T-helper 17 cell (primary cell): ENCODE measurements at places on chromosomes 1 and 21.

DNA sequence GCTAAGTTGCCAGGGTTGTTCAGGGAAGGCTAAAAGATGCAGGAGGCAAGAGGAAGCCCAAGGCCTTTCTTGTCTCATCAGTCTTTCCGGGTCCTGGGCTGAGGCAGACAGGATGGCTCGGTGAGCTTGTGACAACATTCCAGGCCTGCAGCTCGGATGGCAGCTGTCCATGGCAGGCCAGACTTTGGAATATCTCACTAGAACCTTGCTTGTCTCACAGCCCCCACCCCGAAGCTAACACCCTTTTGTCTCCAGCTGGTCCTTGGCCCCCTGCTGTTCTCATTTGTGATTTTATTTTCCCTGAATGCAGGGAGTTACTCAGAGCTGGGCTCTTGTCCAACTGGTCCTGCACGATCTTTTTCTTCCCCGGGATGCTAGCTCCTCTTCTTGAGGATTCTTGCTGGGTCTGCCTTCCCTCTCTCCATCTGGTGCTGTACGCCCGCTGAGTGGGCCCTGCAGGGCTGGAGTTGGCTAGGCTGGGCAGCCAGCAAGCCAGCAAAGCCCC is 477.2 kb upstream of the CAMK1G start:
- H3K27me3 ChIP-seq, result peaks cover 18% of the 10 kb centered on the region
- DNase-seq, result no peak
- H3K4me3 ChIP-seq, result no peak overlapping the region
- H3K27ac ChIP-seq, result no peak overlapping the region

GRCh38 chr1:3495776-3496745 is 41.6 kb downstream of the ARHGEF16 start:
- peaks cover 5% of the 10 kb centered on the region for H3K4me1 ChIP-seq
- H3K27me3 ChIP-seq, result no peaks in the 10 kb centered on the region
- no peak overlapping the region for H3K27ac ChIP-seq
- no peak overlapping the region for H3K4me3 ChIP-seq
- DNase-seq, result no peak

DNA sequence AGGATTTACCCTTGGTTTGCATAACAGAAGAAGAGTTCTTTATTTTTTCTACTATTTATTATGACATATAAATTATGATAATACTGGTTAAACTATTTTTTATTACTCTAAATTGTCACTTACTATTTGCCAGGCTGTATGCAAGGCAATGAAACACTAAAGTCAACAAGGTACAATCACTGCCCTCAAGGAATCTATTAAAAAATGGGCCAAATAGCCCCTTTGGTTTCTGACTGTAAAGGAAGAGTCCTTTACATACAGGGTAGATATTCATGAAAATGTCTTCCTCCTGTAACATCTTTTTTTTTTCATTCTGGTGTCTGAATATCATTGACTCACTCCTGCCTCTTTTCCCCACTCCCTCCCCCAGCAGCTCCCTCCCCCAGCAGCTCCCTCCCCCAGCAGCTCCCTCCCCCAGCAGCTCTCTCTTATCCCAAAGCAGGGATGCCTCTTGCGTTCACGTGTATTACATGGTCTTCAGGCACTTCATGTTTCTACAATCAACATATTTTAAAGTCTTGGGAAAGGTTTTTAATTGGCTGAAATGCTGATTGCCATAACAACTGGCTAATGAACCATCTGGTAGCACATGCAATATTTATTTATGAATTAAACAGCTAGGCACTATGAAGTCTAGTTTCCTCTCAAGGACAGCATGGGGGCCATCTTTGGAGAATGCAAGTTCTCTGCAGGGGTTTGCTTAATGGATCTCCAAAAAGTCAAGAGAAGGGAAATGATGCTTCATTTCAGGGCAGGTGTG is 400.4 kb upstream of the PLXNA2 start:
- no peaks in the 10 kb centered on the region for H3K36me3 ChIP-seq
- H3K4me1 ChIP-seq, result no peaks in the 10 kb centered on the region
- peaks cover 18% of the 10 kb centered on the region for H3K27me3 ChIP-seq
- no peak overlapping the region for H3K27ac ChIP-seq
- no peak overlapping the region for H3K4me3 ChIP-seq

DNA sequence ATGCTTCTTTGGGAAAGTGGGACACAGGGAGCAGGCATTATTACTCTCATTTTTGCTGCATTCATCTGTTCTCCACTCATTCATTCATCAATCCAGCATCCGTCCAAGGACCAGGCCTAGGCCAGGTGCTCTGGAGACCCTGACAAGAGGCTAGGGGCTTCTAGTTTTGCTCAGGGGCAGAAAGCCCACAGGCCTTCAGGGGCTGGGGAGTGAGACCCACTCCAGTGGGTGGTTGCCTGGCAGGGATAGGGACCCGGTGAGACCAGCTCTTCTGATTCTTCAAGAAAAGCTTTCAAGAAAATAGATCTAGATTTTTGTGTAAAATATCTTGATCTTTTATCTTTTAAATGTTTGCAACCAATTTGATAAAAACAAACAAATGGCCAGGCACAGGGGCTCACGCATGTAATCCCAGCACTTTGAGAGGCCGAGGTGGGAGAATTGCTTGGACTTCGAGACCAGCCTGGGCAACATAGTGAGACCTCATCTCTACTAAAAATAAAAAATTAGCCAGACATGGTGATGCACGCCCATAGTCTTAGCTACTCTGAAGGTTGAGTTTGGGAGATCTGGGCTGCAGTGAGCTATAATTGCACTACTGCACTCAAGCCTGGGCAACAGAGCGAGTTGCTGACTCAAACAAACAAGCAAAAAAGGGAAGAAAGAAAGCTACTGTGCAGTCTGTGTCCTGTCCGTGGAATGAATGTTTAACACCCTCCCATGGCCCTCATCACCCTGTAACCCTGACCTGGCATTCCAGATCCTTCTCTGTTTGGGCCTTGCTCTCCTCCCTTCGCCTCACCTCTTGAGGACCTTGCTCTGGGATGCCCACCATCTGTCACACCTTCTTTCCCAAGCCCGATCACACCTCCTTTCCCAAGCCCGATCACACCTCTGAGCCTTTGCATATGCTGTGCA is 17.3 kb upstream of the LRP8 start:
- no peak overlapping the region for H3K4me3 ChIP-seq
- no peaks in the 10 kb centered on the region for H3K27me3 ChIP-seq
- H3K36me3 ChIP-seq, result peaks cover under 1% of the 10 kb centered on the region
- no peak for DNase-seq
- H3K27ac ChIP-seq, result no peak overlapping the region

DNA sequence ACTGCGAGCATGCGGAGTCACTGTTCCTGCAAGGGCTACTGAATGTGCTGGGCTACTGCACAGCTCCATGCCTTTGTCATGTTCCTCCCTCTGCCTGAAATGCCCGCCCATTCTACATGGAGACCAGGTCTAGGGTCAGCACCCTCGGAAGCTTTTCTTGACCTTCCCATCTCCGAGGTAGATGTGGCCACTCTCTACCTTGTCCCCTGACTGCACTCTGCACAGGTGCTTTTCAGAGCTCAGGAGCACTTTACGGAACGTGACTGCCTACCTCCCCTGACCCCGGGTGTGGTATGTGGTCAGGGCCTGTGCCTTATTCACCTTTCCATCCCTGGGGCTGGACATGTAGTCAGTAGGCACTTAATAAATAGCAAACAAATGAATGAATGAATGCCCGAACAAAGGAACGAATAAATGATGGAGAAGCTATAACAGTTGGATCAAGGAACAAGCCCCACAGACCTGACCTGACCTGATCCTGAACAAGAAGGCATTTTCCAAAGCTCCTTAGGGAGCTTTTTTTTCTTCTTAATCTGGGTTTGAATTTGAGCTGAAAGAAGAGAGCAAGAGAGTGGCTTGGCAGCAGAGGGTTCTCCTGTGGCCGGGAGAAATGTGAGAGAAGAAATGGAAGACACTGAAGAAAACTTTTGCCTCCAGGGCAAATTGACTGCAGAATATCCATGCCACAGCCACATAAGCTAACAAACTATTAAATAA is 7.9 kb downstream of the RD3 start:
- peaks cover 43% of the 10 kb centered on the region for H3K27me3 ChIP-seq
- H3K4me1 ChIP-seq, result peaks cover 2% of the 10 kb centered on the region
- no peak for DNase-seq
- H3K27ac ChIP-seq, result no peak overlapping the region

DNA sequence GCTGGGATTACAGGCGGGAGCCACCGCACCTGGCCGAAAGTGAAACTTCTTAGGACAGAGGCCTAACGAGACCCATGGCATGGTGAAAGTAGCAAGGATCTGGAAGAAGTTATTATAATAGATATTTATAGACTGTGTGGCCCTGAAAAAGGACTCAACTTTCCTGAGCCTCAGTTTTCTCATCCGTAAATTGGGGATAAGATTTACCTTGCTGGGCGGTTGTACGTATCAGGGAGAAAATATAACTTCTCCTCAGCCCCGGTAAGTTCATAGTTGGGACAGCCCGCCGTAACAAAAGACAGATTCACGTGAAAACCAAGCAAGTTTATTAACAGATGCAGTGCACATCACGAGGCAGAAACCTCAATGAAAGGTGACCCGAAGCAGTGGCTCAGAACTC is 5.5 kb upstream of the PIK3CD start:
- peaks cover 26% of the 10 kb centered on the region for H3K4me1 ChIP-seq
- H3K27me3 ChIP-seq, result no peaks in the 10 kb centered on the region
- no peak overlapping the region for H3K27ac ChIP-seq
- H3K4me3 ChIP-seq, result no peak overlapping the region
- DNase-seq, result no peak

DNA sequence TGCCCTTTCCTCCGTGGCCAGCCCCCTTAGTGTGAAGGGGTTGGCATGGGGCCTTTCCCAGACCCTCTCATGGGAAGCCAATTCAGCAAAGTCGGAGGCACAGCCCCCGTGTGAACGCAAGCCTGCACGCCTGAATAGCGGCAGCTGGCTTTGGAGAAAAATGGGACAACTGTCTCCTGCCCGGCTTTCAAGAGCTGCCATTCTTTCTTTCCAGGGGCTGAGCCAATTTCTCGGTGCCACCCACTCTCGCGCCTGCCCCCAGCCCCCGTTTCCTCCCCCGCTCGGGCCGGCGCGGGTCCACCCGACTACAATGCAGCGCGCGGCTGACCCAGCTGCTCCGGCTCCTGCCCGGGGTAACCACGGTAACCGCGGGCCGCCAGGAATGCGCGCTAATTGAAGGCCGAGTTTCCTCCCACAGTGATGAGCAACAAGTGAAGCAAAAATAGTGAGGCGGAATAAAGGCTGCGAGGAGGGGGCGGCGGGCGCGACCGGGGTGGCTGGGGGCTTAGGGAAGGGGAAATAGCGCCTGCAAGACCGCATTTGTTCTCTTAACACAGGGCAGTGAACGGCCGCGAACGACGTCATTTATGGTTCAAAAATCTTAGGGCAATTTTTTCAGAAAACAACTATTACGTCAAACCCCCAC is 27.8 kb downstream of the ILDR2 start:
- H3K4me1 ChIP-seq, result peaks cover 11% of the 10 kb centered on the region
- no peak for DNase-seq
- no peaks in the 10 kb centered on the region for H3K36me3 ChIP-seq
- peaks cover 80% of the 10 kb centered on the region for H3K27me3 ChIP-seq

DNA sequence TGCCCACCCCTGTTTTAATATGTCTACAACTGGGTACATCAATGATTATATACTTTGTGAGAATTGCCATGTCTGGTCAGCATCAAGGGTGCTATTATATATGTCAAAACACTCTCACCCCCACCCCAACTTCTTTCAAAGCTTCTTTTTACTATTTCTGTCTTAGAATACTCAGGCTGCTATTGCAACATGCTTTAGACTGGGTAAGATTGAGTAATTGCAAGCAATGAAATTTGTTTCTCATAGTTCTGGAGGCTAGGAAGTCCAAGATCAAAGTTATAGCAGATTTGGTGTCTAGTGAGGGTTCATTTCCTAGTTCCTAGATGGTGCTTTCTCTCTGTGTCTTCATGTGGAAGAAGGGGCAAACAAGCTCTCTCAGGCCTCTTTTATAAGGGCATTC is 100.5 kb upstream of the KCNK1 start:
- no peaks in the 10 kb centered on the region for H3K36me3 ChIP-seq
- DNase-seq, result no peak
- no peak overlapping the region for H3K4me3 ChIP-seq
- H3K4me1 ChIP-seq, result no peaks in the 10 kb centered on the region
- H3K27ac ChIP-seq, result no peak overlapping the region

GRCh38 chr1:183234660-183235476 is 48.8 kb downstream of the LAMC2 start:
- H3K4me3 ChIP-seq, result no peak overlapping the region
- no peak overlapping the region for H3K27ac ChIP-seq
- DNase-seq, result no peak
- H3K27me3 ChIP-seq, result peaks cover 24% of the 10 kb centered on the region

GRCh38 chr1:79302380-79302930 is 295.9 kb upstream of the ADGRL4 start:
- H3K27me3 ChIP-seq, result no peaks in the 10 kb centered on the region
- no peak overlapping the region for H3K4me3 ChIP-seq
- no peak for DNase-seq
- H3K4me1 ChIP-seq, result no peaks in the 10 kb centered on the region

GRCh38 chr1:103790172-103790571 is 40.5 kb downstream of the AMY1C start:
- H3K27me3 ChIP-seq, result no peaks in the 10 kb centered on the region
- H3K4me1 ChIP-seq, result no peaks in the 10 kb centered on the region
- H3K36me3 ChIP-seq, result no peaks in the 10 kb centered on the region
- H3K27ac ChIP-seq, result no peak overlapping the region
- H3K4me3 ChIP-seq, result no peak overlapping the region
- no peak for DNase-seq

- H3K27ac ChIP-seq, result no peak overlapping the region
- no peaks in the 10 kb centered on the region for H3K27me3 ChIP-seq
- H3K36me3 ChIP-seq, result no peaks in the 10 kb centered on the region
- DNase-seq, result no peak
- H3K4me1 ChIP-seq, result no peaks in the 10 kb centered on the region
- no peak overlapping the region for H3K4me3 ChIP-seq
Measured at GRCh38 chr1:68746378-68746777, 249.5 kb upstream of the DEPDC1 start.

DNA sequence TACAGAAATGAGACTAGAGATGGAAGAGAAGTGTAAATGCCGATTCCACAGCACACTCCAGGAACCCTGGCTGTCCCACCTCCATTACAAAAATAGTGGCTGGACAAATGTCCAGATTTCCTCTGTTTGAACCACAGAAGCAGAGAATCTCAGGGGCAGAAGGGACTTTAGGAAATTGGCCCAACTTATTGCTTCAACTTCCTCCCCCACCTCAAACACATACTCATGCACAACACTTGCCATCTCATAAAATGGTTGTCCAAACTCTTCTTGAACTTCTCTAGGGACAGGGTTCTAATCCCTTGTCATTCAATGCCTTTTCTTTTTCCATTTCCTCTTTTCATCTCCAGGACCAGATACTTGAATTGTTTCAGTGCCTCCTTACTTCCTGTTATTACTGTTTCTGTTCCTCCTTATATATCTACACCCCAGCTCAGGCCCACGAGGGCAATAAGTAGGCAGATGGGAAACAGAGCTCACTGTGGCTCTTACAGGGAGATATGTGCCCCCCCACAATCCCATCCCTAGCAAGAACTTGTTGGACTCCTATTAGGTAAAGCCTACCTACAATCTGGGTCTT is 8.5 kb upstream of the B4GALT3 start:
- no peaks in the 10 kb centered on the region for H3K36me3 ChIP-seq
- DNase-seq, result no peak
- peaks cover 65% of the 10 kb centered on the region for H3K4me1 ChIP-seq
- no peaks in the 10 kb centered on the region for H3K27me3 ChIP-seq
- peak overlapping the region; percentile 95 for H3K27ac ChIP-seq

GRCh38 chr21:25963181-25963580 is 207.4 kb downstream of the APP start:
- peaks cover 2% of the 10 kb centered on the region for H3K4me1 ChIP-seq
- H3K27ac ChIP-seq, result no peak overlapping the region
- H3K4me3 ChIP-seq, result no peak overlapping the region
- no peaks in the 10 kb centered on the region for H3K27me3 ChIP-seq

GRCh38 chr1:57550092-57550491 is 126.2 kb upstream of the DAB1 start:
- H3K27ac ChIP-seq, result no peak overlapping the region
- H3K4me1 ChIP-seq, result no peaks in the 10 kb centered on the region
- H3K4me3 ChIP-seq, result no peak overlapping the region
